ENCODE measurements at places on chromosomes 12 and 14.

- DNase-seq, result no peak
These were observed 210.8 kb upstream of the NPAS3 start for GRCh38 chr14:32727832-32728231.

- no peak for DNase-seq
These were observed 11.4 kb downstream of the INF2 start for GRCh38 chr14:104700747-104701217.

GRCh38 chr12:14264316-14264715 is 101.2 kb upstream of the ATF7IP start:
- DNase-seq, result no peak

DNA sequence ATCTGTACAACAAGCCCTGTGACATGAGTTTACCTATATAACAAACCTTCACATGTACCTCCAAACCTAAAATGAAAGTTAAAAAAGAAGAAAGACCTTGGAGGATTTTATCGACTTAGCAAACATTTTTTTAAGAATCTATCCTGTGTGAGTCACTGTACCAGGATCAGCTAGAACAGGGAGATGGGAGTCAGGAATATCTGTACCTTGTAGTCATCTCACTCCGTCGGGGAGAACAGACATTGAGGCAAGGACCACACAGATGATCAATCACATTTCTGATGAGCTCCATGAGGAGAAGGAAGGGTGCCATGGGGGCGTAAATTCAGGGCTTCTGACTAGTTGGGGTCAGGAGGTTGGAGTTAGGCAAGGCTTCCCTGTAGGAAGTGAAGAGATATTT is 310.6 kb downstream of the VRK1 start:
- no peak for DNase-seq

DNA sequence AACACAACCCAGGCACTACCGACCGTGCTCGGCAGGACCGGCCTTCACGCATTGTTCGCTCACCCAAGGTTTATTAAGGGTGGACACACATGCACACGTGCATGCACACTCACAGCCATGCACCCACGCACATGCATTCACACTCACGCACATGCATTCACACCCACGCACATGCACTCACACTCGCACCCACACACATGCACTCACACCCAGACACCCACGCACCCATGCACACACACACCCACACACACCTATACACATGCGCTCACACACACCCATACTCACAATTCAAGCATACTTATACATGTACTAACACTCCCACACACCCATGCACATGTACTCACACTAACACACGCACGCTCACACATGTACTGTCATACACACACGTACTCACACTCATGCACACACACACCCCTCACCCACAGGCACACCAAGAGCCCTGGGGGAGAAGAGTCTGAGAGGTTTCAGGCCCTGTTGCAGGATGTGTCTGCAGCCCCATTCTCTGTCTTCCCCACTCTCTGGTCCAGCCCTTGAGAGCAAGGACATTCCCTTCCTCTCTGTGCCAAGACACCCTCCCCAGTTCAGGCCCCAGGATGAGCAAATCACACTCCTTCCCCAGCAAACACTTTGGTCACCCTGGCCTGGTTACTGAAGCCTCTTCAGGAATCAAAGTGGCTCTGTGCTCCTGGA is 49.4 kb upstream of the BCL11B start:
- no peak for DNase-seq

All from stimulated activated CD8-positive, alpha-beta memory T cell treated with anti-CD3 and anti-CD28 coated beads, Interleukin-2, amount 100 ng/mL, for 1 hour (primary cell).